ENCODE measurements at places on chromosomes 6 and 20. TPM values are rescaled to one million over a fixed set of nuclear protein-coding genes. Genes with fewer than 3 reads are reported as not detected.

RGS17 gene
- total RNA-seq = 11.5 TPM

RIMS1 gene
- total RNA-seq = 12.3 TPM

CD109 gene
- 0.49 TPM for total RNA-seq

TP53TG5 gene
- total RNA-seq = not detected

APCDD1L gene
- not detected for total RNA-seq

DNA sequence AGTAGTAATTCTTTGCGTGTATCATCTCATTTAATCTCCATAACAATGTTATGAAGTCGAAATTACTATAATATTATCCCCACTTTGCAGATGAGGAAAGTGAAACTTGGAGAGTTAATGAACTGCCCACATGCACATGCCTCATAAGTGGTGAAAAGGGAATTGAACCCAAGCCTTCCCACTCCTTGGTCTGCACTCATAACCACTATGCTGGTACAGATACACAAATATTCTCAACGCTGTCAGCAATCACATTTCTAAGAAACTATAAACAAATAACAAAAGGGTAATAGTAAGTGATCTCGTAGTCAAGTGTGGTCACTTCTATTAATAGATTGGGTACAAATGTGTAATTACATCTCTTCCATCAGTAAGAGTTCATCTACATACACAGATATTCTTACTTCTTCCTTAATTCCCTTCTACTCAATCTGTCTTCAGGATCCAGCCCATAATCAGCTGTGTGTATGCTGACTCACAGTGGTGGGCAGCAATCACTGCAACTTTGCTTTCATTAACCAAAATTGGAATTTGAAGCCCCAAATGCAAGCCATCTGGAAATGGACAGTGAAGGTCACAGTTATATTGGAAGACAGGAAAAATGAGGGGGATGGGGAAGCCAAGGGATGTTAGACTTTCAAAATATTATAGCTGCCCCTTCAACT lies 6.6 kb downstream of the PRSS35 start:
- DNase-seq = no peak

DNA sequence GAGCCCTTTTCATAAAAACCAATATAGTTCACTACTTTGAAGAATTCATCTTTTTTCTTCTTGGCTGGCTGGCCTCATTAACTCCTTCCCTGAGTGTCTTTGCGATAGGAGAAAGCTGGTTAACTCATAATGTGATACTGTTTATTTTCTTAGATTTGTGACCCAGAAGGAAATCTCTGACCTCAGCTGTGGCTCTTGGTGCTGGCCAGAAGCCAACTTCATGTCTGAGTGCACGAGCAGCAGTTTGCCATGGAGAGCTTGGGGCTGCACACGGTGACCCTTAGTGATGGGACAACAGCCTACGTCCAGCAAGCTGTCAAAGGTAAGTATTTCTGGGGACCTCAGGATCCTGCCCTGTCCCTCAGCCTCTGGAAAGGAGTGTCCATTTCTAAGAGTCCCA lies 16.7 kb upstream of the DEF6 start:
- no peak for DNase-seq

- no peak for DNase-seq
Measured at GRCh38 chr6:74937936-74938335, 267.9 kb downstream of the COL12A1 start.

- no peak for DNase-seq
Measured at GRCh38 chr6:29793036-29793356, 34.6 kb upstream of the HLA-G start.
